ENCODE measurements at places on chromosomes 3 and 15. TPM values are rescaled to one million over a fixed set of nuclear protein-coding genes. Genes with fewer than 3 reads are reported as not detected.

The TM6SF1 gene
- total RNA-seq = 4.7 TPM

The CCR8 gene
- total RNA-seq = not detected

- no peak for DNase-seq
Measured at GRCh38 chr15:51129535-51130188, 35.0 kb upstream of the TNFAIP8L3 start.

DNA sequence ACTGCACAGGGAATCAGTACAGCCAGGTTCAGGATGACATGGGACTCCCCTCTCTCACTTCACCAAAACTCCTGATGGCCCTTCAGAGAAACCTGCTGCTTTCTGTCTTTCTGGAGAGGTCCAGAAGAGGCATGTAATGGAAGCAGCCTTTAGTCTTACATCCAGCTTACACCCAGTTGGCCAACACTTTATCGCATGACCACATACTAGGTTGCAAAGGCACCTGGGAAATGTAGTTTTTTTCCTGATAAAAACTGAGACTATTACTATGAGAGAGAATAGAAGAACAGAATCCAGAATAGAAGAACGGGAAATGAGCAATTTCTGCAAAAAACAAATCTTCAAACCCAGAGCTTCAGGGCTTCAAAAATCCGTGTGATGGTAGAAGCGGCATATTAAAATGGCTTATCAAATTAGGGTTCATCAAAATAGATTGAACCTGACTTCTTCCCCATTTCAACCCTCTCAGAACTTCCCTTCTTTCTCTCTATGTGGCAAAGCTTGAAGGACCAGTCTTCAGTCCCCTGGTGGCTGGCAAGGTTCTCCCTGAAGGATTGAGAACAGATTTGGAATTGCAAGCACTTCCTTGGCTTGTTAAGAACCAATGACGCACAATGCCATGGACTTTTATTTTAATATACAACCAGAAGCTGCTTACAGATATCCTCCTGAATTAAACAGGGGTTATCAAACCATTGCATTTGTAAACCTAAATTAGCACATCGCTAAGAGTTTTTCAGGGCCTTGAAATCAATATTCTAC is 34.4 kb downstream of the CORO2B start:
- no peak for DNase-seq

- peak; percentile 16 for DNase-seq
Measured at GRCh38 chr3:117036259-117036799, 326.8 kb downstream of the TUSC7 start.

The TEX9 gene
- 0.77 TPM for total RNA-seq

GRCh38 chr3:86942206-86942605 is 48.7 kb downstream of the VGLL3 start:
- no peak for DNase-seq

DNA sequence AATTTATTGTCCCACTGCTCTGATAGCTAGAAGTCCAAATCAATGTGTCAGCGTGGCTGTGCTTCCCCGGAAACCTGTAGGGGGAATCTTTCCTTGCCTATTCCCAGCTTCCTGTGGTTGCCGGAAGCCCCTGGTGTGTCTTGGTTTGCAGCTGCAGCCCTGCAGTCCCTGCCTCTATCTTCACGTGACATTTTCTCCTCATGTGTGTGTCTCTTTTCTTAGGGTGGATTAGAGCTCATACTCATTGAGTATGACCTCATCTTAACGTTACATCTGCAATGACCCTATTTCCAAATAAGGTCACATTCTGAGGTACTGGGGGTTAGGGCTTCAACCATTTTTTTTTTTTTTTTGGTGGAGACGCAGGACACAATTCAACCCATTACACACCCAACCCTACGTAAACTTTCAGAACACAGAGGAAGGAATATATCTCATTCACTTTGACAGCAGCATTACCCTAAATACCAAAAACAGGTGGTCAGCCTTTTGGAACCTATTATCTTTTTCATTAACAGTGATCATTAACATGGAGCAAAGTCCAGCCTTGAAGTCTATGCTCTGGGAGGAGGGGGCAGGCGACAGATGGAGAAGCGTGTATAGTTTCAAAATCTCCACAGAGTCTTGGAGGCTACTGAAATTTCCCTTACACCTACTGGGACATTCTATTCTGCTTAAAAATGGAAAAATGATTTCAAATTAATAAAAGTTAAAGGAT is 88.6 kb downstream of the RYK start:
- DNase-seq = no peak

The SHC4 gene
- total RNA-seq = 3.3 TPM

GRCh38 chr3:101940521-101941317 is 91.4 kb downstream of the NFKBIZ start:
- peak; percentile 63 for DNase-seq

The CPLX3 gene
- 1.2 TPM for total RNA-seq

The PPP2R3A gene
- 94.9 TPM for total RNA-seq

GRCh38 chr3:15934389-15935195 is 136.8 kb upstream of the ANKRD28 start:
- DNase-seq = no peak

DNA sequence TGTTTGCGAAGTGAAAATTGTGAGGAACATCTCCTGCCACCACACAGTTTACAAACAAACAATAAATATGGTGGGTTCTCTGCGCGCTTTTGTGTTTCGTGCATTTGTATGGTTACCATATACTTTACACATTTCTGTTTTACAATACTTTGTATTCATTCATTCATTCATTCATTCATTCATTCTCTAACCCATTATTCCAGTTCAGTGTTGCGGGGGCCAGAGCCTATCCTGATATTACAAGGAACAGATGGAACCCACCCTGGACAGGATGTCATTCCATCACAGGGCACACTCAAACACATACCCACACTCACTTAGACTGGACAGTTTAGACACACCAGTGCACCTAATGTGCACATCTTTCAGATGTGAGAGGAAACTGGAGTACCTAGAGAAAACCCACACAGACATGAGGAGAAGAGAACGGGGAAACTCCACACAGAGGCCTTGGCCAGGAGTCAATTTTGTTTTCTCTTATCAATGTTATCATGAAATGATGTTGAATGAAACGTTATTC is 160.5 kb downstream of the FNDC3B start:
- DNase-seq = no peak

DNA sequence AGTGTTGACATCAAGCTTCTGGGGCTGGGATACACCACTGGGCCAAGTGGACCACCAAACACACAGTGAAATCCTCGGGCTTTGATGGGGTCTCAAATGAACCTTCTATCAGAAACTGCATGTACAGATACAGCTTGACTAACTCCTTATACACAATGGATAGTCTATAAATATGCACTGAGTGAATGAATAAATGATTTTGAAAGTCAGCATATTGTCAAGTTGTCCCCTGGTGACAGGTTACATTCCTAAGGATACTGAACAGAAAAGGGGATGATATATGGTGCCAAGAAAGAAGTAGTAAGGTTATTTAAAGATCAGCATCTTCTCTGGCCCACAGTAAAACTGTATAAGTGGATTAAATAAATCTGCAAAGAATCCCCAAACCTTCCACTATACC is 159.4 kb upstream of the SLC2A2 start:
- no peak for DNase-seq

- DNase-seq = no peak
Measured at GRCh38 chr3:70020906-70021660, 21.6 kb downstream of the SAMMSON start.

- no peak for DNase-seq
Measured at GRCh38 chr3:72080095-72080494, 295.1 kb upstream of the PROK2 start.

The EFCC1 gene
- 1.5 TPM for total RNA-seq

The ZCWPW2 gene
- total RNA-seq = 2.2 TPM

GRCh38 chr3:99084826-99085225 is 183.3 kb upstream of the DCBLD2 start:
- no peak for DNase-seq

- no peak for DNase-seq
Measured at GRCh38 chr15:50123861-50124557, 5.0 kb upstream of the ATP8B4 start.

The LCTL gene
- not detected for total RNA-seq

The PLSCR2 gene
- total RNA-seq = not detected

The TMCO5A gene
- total RNA-seq = not detected

The TIGIT gene
- total RNA-seq = not detected

The DISP2 gene
- total RNA-seq = 3.0 TPM

The SKIL gene
- total RNA-seq = 21.5 TPM

The IL17RB gene
- 0.47 TPM for total RNA-seq

GRCh38 chr3:136390574-136390973 is 140.4 kb downstream of the PCCB start:
- DNase-seq = no peak

DNA sequence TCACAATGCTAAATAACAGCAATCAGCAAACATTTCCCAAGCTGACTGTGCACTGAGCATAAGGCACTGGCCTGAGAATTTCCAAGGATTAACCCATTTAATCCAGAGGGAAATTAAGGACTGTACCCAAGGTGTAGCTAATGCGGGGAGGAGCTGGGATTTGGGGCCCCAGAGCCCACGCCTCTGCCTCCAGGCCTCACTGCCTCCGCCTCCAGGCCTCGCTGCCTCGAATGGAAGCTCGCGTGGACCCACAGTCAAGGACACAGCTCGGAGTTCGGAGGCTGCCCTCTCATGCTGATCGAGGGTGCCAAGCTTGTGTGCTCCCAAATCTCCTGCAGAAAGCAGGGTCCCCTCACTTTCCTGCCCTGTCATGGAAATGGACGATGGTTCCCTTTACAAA is 76.5 kb upstream of the SNRPA1 start:
- DNase-seq = no peak

DNA sequence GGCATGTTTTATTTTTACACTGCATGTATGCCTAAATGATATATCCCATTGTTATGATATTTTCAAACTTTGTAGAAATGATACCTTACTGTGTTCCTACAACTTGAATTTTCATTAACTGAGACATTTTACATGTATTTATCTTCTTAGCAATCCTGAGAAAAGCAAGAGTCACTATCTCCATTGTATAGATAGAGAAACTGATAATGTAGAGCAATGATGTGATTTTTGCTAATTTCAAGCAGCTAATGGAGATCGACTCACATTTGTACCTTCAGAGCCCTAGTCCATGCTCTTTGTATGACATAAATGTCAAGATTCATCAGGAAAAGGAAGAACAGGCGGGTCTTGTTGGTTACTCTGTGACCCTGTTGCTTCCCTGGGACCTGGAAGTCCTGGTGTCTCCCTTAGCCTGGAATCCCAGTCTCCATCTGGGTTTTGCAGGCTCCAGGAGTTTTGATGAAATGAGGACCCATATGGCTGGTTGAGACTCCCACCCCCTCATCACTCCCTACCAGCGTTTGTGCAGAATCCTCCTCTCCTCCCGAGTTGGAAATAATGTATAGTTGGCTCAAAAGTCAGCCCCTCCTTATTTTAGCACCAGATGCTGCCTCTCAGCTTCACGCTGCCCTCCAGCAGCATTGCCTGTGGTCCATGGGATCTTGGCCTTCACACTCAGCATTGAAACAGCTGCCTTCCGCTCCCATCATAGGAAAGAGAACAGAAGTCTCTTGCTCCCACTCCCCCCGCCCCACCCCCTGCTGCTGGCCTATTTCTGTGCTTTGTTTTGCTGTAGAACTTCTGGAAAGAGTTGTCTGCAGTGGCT is 67.1 kb downstream of the APBA2 start:
- DNase-seq = no peak

GRCh38 chr3:61928776-61929314 is 367.5 kb downstream of the PTPRG start:
- DNase-seq = no peak

- no peak for DNase-seq
Measured at GRCh38 chr15:48177383-48177765, 721 bp downstream of the MYEF2 start.

DNA sequence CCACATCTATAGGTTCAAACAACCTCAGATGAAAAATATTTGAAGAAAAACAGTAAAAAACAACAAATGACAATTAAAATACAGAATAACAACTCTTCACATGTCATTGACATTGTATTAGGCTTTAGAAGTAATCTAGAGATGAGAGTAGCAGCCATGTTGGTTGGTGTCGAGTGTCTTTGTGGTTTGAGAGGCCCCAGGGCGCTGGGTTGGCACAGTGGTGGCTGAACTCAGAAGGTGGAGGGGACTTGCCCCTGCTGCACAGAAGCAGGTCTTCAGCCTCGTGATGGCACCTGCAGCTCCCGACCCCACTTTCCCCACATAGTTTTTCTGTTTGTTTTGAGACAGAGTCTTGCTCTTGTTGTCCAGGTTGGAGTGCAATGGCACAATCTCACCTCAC is 187.2 kb downstream of the OSBPL10 start:
- no peak for DNase-seq

All from left ventricle myocardium inferior (tissue), 1 donor.